ENCODE measurements at places on chromosomes 1 and 21. TPM values are rescaled to one million over a fixed set of nuclear protein-coding genes. Genes with fewer than 3 reads are reported as not detected.

The OR2AK2 gene
- polyA plus RNA-seq, result not detected

DNA sequence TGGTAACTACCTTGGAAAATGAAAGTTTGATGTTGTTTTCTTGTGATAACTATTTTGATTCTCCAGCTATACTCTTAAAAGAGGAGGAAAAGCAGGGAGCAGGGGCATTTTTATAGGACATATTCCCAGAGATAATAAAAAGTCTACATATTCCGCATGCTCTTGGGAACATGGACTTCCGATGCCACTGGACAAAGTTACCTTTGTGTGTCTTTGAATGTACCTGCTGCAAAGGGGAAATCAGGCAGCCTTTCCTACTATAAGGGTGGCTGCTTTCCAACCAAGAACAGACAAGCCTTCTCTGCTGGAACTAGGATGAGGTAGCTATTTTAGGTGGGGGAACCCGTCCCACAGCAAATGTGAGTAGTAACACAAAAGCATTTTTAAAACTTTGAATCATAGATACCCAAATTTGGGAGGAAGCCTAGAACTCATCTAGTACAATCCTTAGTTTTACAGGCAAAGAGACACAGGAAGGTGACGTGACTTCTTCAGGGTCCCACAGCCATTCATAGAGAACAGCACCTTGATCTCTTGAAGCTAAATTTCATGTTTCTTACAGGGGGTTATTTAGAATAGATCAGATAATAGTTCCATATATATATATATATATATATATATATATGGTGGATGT lies 179.9 kb downstream of the FASLG start:
- no peak for DNase-seq
- H3K27ac ChIP-seq, result no peak overlapping the region
- no peaks in the 10 kb centered on the region for H3K36me3 ChIP-seq

DNA sequence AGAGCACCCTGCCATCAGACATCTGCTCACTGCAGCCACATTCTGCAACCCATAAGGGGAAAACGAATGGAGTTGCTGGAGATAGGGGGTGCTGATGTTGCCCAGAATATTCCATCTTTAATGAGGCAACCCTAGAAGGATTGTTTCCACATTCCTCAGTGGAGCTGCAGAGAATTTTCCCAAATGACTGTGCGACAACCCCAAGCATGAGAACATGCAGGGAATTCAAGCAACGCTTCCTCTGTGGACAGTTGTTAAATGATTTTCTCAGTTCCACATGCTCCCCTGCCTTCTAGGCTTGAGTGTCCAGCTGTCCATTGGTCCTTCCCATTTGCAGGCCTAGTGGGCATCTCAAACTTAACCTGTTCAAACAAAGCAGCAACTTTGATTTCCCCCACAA lies 20.5 kb upstream of the UBL4B start:
- H3K27me3 ChIP-seq, result no peaks in the 10 kb centered on the region
- no peak for DNase-seq
- no peak overlapping the region for H3K27ac ChIP-seq
- no peak overlapping the region for H3K4me3 ChIP-seq
- no peaks in the 10 kb centered on the region for H3K4me1 ChIP-seq
- H3K36me3 ChIP-seq, result no peaks in the 10 kb centered on the region

DNA sequence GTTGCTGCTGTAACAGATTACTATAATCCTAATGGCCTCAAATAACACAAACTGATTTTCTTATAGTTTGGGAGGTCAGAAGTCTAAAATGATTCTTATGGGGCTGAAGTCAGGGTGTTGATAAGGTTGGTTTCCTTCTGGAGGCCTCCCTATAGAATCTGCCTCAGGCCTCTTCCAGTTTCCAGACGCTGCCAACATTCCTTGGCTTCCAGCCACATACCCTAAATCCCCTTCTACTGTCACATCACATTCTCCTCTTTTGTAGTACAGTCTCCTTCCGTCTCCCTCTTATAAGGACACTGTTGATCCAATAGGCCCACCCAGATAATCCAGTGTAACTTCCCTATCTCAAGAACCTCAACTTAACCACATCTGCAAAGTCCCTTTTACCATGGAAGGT lies 145.3 kb upstream of the NCAM2 start:
- H3K4me3 ChIP-seq, result no peak overlapping the region
- DNase-seq, result no peak
- H3K4me1 ChIP-seq, result no peaks in the 10 kb centered on the region
- H3K36me3 ChIP-seq, result no peaks in the 10 kb centered on the region

Measured in ovary (tissue), 10 donors.